ENCODE measurements at places on chromosomes 4 and X. TPM values are rescaled to one million over a fixed set of nuclear protein-coding genes. Genes with fewer than 3 reads are reported as not detected.

Gene APELA
- not detected for total RNA-seq

Gene HTN3
- not detected for total RNA-seq

Gene SOD3
- 37.5 TPM for total RNA-seq

Gene SATL1
- 0.41 TPM for total RNA-seq

Gene CFAP47
- total RNA-seq: 0.04 TPM

Gene TMEM154
- total RNA-seq: 0.33 TPM

Gene EDA2R
- total RNA-seq: 15.3 TPM

Measured in adrenal gland (tissue), 19 donors.